CD4-positive, alpha-beta T cell treated with Interleukin-15 for 4 hours (primary cell): ENCODE measurements at places on chromosomes 12 and 14.
A peak's percentile ranks its signal among the peaks of the same experiment; 100 is the strongest.

DNA sequence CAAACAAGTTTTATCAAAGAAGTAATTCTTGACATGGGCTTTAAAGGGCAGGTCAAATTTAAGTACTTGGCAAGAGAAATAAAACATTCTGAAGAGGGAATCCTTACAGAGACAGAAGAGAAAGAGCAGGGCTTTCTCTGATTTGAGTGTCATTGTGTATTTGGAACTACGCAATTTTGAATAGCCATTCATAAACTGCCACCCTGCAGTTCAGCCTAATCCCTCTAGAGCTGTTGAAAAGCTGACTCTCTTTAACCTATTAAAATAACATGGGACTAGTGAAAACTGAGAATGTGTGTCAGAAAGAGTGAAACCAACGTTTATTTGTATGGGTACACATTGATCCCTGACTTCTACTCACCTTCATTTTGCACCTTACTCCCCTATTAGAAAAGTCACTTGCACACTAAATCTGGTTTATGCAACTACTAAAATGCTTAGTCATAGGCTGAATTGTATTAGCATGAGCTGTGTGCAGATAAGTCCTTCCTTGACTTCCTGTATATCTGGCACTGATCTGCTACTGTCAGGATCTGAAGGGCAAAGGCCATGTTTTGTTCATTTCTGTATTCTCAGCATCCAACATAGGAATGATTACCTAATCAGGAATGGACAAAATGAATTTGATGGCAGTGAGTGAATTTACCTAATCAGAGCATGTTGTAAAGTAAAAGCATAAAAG lies 458.9 kb downstream of the NOVA1 start:
- DNase-seq: no peak

DNA sequence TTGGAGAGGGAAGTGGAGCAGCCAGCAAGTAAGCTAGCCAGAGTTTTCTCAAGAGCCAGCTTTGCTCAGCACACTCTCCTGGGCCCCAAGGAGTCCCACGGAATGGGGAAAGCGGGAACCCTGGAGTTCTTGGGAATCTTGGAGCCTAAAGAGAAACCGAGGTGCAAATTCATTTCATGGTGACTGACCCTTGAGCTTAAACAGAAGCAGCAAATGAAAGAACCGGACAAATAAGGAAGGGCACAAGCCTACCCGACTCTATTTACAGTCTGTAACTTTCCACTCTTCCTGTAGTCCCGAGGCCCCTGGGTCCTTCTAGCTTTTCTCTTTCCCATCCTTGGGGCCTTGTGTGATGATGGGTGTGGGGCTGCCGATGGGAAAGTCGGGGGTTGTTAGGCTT lies 18.1 kb upstream of the TIGAR start:
- no peak for DNase-seq

DNA sequence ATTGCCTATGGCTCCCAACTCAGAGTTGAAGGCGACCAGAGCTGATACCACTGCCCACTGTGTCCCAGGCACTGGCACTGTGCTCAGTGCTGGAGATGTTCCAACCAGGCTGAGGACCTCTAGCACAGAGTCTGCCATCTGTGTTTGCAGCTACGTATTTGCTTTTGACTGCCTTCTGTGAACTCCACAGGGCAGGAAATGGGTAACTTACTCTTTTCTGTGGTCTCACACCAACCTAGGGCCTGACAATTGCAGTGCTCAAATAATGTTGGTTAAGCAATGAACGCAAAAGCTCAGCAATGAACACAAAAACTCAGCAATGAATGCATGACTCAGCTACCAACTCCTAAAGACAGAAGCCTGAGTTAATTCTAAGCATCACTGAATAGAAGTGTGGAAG lies 202.8 kb downstream of the NUAK1 start:
- DNase-seq: no peak

DNA sequence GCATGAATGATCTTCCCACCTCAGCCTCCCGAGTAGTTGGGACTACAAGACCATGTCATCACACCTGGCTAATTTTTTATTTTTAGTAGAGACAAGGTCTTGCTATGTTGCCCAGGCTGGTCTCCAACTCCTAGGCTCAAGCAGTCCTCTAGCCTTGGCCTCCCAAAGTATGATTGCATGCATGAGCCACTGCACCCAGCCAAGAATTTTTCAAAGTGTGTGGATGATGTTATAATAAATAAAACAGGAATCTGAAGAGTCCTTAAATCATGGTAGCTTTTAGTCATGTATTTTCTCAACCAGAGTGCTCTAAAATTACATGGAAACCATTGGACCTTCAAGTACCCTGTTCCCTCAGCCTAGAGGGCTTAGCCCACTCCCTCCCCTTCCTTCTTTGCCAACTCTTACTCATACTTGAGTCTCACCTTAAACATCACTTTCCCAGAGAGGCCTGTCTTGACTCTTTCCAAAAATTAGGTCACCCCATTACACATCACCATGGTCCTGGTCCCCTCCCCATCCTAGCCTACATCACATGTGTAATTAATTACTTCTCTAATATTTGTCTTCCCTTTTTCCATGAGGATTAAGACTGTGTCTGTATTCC lies 52.2 kb upstream of the BICDL1 start:
- no peak for DNase-seq

DNA sequence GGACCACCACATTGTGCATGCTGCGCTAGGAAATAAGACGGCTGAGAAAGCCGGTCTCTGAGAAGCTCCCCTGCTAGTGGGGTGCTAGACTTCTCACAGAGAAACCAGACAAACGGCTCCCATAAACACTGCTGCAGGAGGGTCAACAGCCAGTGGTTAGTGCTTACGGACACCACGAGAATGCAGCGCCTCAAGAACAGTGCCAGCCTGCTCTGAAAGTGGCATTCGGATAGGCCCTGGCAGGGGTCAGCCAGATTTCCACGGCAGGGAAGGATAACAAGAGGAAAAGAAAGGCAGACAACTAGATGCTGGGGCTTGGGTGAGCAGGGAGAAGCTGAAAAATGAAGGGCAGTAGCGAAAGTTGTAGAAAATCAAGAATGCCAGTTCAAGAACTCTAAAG lies 26.4 kb downstream of the PPTC7 start:
- DNase-seq: no peak

DNA sequence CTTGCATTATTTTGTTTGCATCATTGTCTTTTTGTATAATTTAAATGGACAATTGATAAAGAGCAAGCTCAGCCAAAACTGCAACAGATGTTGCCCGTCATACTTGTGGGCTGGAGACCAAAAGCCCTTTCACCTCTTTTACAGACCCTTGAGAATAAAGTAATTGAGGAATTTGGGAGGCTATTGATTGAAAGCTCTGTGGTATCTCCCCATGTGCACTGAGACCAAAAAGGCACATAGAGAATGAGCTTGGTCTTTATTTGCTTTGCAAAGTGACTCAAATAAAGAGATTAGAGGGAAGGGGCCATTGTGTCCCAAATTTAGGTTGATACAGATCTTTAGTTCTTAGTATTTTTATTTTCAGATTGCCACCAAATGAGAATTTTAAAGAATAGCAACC lies 617.6 kb downstream of the TRHDE start:
- no peak for DNase-seq

GRCh38 chr12:85529896-85530295 lies 249.9 kb downstream of the ALX1 start:
- no peak for DNase-seq

GRCh38 chr14:66003082-66003730 lies 483.0 kb upstream of the CCDC196 start:
- no peak for DNase-seq

DNA sequence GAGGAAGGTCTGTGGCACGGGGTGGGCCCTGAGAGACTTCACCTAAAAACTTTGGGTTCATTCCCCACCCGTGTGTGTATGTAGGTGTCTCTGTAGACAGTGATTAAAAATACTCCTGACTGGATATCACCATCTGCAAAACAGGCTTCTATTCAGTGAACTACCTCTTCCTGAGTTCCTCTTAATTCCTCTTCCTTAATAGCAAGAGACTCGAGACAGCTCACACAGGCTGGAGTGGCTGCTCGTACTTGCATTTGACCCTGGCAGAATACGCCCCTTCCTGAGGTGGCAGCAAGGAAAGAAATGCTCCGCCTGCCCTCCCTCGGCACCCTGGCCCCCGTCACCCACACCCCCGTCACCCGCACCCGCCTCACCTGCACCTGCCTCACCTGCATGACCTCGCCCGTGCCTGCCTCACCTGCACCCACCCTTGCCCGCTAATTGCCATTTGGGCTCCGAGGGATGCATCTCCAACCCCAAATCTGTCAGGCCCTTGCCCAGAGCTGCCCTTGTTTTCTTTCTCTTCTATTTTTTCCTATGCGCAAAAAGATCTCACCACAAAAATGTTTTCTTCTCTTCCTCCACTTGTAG lies 90.0 kb downstream of the FBXL14 start:
- no peak for DNase-seq

- no peak for DNase-seq
Measured at GRCh38 chr12:30500532-30500931, 195.1 kb downstream of the IPO8 start.

GRCh38 chr14:81655423-81656314 lies 122.0 kb upstream of the SEL1L start:
- DNase-seq: no peak

- DNase-seq: no peak
Measured at GRCh38 chr14:54673193-54674045, 106.5 kb downstream of the SAMD4A start.

GRCh38 chr12:66555113-66555512 lies 123.8 kb downstream of the GRIP1 start:
- DNase-seq: no peak

GRCh38 chr14:94100847-94101246 lies 9.7 kb upstream of the IFI27 start:
- no peak for DNase-seq

- peak; percentile 13 for DNase-seq
Measured at GRCh38 chr12:52603314-52603713, 2.1 kb upstream of the KRT72 start.

GRCh38 chr14:67112344-67112743 lies 76.9 kb upstream of the GARIN2 start:
- no peak for DNase-seq

DNA sequence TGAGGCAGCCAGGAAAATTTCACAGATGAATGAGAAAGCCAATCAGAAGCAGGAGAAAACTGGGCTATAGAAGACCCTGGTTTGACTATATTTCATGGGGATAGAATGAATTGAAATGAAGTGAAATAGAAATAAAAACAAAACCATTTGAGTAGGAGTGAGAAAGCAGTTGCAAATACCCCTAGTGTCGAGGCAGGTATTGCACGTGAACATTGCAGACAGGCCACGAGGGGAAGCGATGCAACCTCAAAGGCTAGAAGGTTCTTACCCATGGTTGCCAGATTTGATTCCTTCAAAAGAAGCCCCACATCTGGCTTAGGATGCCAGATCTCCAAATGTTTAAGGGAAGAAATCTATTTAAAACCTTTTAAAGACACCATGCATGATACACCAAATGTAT lies 648.9 kb downstream of the VRK1 start:
- no peak for DNase-seq

DNA sequence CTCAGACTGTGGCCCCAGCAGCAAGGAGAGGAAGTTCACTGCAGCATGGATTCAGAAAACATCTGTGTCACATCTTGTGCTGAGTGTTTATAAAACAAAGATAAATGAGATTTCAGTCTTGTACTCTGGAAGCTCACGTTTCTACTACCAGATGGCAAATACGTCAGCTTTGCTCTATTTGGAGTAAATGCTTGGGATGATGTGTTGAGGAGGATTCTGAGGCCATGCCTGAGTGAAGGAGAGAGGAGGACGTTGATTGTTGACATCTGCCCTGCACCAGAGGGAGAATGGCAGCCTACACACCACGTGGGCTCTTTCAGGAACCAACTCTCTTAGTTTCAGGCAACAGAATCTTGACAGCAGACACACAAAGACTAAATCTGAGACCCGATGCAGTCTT lies 188.9 kb downstream of the TMEM132C start:
- no peak for DNase-seq

DNA sequence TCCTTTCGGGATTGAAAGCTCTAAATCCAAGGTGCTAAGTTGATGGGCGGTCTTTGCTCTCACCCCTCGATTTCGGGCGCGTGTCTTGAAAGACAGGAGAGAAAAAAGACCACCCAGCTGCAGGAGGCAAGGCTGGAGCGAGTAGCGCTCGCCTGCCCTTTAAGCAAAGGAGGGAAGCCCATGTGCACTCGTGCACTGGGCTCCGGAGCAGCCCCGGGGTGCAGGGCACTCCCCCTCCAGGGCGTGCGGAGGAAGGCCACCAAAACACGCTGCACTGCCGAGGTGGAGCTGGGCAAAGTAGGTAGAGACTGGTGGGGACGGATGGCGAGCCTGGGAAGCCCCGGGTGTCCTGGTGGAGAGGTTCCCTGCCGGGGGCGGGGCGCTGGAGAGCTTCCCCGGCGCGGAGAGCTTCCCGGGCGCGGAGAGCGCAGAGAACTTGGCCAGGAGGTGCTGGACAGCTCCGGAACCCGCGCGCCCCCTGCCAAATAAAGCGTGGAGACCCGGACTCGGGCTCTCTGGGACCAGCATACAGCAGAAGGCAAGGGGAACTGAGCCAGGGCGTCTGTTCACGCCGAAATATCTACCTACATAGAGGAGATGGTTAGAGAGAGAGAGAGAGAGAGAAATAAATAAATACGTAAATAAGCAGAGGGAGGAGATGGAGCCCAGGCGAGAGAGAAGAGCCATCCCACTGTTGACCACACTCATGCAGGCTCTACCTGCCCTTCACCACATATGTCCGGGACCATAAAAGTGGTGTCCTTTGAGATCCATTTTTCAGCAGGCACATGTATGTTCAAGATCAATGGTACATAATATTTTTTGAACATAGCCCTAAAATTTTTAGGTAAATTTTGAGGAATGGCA lies 662 bp upstream of the NELL2 start:
- DNase-seq: peak; percentile 39

DNA sequence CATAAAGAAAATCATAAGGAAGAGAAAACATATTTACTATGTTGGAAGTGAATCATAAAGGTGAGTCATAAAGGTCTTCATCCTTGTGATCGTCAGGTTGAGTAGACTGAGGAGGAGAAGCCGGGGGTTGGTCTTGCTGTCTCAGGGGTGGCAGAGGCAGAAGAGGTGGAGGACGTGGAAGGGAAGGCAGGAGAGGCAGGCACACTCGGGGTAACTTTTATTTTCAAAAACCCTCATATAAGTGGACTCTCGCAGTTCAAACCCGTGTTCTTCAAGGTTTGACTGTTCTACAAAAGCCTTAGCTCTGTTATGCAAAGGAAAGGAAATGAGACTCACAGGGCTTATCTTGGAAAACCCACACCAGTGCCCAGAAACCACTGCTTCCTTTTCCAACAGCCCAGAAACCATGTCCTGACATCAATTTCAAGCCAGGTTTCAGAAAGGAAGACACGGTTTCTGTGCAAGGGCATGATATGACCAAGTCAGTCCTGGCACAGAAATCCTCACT lies 14.0 kb downstream of the SMCO2 start:
- no peak for DNase-seq

DNA sequence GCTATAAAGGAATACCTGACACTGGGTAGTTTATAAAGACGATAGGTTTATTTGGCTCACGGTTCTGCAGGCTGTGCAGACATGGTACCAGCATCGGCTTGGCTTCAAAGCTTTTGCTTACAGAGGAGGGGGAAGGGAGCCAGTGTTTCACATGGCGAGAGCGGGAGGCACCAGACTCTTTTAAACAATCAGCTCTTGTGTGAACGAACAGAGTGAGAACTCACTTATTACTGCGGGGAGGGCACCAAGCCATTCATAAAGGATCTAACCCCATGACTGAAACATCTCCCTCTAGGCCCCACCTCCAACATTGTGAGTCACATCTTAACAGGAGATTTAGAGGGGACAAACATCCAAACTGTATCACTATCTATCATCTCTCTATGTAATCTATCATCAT lies 227.4 kb downstream of the TMEM132D start:
- no peak for DNase-seq

GRCh38 chr14:89657014-89657413 lies 240.0 kb upstream of the FOXN3 start:
- no peak for DNase-seq

GRCh38 chr12:63929426-63929825 lies 84.9 kb downstream of the SRGAP1 start:
- no peak for DNase-seq
